ENCODE measurements at places on chromosomes 16 and 17.

DNA sequence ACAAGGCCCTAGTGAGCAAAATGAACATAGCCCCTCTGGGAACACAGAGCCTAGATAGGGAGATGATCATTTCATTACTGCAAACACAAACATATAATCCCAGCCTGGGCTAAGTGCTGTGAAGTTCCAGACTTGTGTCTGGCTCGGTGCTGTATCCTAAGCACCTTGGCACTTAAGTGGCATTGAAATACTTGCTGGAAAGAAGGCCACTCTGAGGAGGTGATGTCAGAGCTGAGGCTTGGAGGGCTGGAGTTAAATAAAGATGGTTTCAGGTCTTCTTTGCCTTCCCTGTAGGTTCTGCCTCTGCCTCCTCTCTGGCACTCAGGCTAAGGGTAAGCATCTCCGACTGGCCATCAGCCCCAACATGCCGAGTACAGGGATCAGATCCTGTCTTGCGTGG is 2.4 kb upstream of the CACNA1G start:
- no peak for DNase-seq

GRCh38 chr17:54899721-54900456 is 763 bp upstream of the TOM1L1 start:
- DNase-seq = no peak

DNA sequence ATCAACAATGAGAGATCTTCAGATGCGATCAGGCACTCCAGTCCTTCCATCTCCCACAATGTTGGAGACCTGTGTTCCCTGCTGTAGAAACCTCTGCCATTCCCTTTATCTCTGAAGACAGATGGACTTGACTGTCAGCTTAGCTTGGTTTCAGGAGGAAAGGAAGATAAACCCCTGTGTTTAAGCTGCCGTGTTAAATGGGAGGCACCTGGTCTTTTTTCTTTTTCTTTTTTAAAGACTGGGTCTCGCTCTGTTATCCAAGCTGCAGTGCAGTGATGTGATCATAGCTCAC is 63.1 kb downstream of the USP22 start:
- no peak for DNase-seq

DNA sequence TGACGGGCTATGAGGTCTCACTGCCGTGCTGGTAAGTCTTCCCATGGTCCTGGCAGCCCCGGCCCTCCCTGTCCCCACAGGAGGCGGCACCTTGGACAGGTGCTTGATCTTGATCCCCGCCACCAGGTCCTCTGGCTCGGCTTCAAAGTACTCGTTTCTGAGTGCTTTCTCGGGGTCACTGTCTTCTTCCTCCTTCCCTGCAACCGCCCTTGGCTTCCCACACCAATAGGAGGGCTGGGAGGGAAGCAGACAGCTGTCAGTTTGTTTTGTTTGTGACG is 31.9 kb upstream of the RNPS1 start:
- DNase-seq = no peak

DNA sequence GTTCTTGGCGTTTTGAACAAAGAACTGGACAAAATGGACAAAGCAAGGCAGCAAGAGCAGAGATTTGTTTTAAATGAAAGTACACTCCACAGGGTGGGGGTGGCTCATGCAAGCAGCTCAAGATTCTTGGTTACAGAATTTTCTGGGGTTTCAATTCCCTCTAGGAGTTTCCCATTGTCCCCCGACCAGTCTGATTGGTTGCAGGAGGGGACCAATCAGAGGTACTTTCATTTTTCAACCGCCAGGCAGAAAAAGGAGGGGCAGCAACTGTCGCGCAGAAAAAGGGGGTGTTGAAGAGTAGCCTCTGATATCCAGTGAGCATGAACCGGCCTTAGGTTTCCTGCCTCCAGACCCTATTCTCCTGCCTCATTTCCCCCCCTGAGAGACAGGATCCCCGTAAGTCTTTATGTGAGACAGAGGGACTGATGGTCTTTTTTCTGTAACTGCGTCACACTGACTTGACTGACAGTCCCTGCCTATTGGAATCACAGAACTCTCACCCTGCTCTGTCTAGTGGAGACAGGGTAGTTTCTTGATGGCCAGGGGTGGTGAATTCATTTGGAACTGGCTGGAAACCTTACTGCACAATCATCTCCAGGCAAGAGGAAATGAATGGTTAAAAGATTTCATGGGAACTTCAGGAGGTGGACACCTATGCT is 59.4 kb upstream of the ALOX12 start:
- DNase-seq = no peak

GRCh38 chr16:81517629-81518438 is 73.2 kb downstream of the CMIP start:
- DNase-seq = no peak

DNA sequence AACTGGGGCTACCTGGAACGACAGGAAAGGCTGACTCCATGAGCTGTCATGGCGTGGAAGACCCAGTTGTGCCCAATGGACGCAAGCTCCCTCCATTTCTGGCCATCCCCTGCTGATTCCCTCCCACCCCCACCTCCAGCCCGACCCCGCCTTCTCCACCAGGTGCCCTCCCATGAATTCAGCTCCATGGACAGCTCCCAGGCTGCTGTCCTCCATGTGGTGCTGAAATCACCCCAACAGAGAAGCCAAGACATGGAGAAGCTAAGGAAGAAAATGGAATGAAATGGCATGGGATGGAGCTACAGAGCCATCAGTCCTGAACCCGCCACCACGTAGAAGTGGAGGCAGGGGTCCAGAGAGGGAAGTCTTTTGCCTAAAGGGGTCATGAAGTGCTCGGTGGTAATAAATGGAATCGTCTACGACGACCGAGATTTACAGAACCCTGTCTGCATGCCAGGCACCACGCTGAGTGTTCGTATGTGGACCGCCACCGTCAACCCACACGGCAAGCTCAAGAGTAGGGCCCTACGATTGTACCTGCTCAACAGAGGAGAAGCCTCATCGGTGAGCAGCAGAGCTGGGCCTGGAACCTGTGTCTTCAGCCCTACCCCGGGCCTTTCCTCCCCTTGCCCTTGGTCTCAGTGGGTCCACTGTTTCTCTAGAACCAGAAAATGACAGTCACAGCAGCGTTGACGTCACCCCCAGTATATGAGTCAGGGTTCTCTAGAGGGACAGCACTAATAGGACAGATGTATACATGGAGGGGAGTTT is 9.3 kb upstream of the ZC3H18 start:
- DNase-seq = no peak

DNA sequence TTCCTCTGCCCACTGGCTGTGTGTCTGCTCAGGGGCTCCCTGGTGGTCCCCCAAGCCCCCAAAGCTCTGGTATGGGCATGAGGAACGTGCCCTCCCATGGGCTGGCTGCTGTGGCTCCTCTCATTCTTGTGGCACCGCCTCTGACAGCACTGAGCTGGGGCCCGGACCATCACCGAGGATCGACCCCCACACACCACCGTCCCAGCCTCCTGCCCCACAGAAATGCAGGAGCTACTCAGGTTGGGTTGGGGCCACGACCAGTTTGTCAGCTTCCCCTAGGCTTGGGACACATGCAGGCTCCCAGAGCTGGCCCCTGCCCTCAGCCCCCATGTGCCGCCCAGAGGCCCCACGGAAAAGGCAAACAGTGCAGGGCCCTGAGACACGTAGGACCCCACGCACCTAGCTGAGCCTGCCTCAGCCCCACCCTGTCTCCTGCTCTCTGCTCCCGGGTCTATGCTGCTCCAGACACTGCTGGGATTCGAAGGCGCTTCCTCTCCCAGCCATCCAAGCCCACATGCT is 3.3 kb upstream of the CASKIN1 start:
- no peak for DNase-seq

GRCh38 chr16:69712914-69713581 is 13.3 kb downstream of the NQO1 start:
- no peak for DNase-seq

DNA sequence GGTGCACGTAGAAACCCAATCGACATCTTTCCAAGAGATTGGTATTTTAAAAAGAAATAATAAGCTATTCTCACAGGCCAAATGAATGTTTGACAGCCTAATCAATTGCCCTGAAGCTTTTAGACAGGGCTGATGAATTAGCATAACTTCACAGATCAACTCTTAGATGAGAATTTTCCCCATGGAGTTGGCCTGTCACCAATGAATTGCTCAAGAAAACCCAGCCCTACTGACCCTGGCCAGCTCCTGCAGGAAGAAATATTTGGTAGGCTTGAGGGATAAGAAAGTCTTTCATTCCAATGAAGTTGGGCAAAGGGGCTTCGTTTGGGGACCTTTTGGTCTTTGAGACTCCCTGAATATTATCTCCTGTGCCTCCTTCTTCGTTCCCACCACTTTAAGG is 23.4 kb upstream of the SEC14L1 start:
- no peak for DNase-seq

DNA sequence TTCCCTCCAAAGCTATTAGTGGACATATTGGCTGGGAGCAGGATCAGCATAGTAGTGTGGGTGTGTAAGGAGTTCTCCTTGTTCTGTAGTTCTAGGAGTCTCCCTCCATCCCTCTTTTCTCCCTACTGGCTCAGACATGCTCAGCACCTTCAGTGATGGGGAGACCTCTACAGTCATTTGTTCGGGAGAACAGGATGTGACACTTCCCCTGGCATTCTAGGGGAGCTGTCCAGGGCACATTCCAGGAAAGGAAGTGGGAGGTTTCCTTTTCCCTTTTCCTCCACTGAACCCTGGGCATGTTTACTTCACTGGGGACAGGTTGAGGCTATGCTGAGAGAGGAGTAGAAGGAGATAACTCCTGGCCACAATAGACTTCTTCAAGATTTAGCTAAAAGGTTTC is 86.5 kb downstream of the MYH13 start:
- DNase-seq = no peak

DNA sequence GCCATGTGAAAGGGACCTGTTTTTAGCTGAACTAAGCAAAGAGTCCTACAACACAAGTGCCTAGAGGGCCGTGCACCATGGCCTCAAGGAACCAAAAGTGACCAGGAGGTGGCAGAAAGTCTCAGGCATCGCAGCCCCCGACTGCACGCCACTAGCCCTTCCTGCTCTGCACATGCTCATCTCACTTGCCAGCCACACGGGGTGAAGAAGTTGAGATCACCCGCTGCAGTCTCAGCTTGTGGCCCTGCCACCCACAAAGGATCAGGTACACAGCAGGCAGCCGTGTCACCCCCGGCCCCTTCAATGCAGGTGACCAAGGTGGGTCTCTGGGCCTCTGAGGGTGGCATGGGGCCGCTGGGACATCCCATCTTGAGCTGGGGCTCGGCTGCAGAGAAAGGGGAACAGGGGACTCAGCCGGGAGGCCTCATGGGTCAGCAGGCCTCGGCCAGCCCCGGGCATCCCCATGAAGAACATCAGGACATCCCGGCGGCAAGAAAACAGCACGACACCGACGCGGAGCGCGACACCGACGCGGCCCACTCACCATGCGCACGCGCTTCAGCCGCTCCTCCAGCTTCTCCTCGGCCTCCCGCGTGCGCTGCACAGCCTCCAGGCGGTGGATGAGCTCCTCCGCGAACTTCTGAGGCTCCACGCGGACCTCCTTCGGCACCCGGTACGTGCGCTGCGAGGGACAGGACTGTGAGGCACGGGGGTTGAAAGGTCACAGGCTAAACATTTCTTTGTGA is 21.0 kb downstream of the PDIA2 start:
- no peak for DNase-seq

DNA sequence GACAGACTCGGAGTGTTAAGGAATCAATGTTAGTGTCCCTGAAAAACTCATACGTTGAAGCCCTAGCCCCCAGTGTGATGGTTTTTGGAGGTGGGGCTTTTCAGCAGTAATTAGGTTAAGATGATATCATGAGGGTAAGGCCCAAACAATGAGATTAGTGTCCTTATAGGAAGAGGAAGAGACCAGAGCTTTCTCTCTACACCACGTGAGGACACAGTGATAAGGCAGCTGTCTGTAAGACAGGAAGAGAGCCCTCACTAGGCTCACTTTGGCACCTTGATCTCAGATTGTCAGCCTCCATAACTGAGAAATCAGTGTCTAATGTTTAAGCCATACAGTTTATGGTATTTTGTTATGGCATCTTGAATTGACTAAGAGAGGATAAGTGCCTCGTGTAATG is 403.2 kb downstream of the NPIPA7 start:
- DNase-seq = no peak

GRCh38 chr17:65013613-65014391 is 42.7 kb downstream of the GNA13 start:
- no peak for DNase-seq

DNA sequence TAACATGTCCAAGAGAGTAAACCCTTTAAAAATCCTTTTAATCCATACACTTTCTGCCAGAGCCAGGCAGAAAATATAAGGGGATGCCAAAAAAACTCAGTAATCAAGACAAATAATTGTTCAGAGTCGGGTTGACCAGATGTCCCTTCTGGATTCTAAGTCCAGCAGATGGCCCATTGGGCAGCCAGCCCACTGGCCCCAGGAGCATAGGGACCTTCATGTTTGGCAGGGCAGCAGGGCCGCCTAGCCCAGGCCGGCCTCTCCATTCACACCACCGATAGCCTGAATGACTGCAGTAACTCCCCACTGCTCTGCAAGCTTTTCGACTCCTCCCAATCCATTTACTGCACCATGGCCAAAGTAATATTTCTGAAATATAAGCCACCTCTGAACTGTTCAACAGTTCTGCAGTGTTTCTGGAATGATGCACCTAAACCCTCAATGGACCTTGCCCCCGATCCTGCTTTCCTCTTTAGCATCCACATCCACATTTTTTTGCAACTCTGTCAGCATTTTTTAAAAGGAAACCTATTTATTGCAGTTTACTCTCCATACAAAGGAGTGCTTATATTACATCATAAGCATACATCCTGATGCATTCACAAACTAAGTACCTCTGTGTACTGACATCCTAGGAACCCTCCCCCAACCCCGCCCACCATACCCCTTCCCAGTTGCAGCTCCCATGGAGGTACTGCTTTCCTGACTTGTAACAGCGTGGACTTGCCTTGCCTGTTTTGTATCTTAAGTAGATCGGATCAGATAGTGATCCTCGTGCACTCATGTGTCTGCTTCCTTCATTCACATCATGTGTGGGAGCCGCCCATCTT is 46.4 kb downstream of the LDHD start:
- no peak for DNase-seq

GRCh38 chr17:76539631-76540271 is at the start of gene PRCD:
Gene PRCD, plus strand, starts transcription at chr17:76540044. Its CDS starts 98 bp downstream, at chr17:76540142.
- DNase-seq = no peak

DNA sequence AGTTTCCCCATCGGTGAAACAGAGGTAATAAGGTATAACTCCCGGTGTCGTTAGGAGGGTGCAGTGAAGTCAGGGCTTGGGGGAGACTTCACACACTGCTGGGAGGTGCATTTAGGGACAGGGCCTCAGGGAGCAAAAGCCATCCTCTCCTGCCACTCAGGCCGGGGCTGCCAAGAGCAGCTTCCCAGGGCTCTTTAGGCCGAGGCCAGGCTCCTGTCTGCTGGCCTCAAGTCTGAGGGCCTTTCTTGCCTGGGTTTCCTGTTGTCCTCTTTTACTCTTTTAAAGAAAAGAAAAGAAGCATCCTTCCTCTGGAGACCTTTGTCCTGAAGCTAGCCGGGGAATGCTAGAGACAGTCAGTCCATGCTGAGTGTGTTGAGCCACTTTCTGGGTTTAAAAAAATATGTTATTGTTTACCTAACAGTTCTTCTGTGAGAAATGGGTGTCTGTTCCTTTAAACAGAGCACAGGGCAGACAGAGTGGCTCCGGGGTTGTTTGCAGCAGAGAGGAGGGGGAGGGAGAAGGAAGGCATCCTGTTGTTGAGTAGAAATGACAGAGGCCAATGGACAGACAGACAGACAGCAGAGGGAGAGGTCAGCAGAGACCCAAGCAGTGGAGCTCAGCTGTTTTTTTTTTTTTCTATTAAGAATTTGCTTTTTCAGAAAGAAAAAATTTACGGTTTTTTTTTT is 79.1 kb downstream of the C17orf67 start:
- no peak for DNase-seq
